ENCODE measurements at places on chromosomes 6 and 20.
A peak's percentile ranks its signal among the peaks of the same experiment; 100 is the strongest.

DNA sequence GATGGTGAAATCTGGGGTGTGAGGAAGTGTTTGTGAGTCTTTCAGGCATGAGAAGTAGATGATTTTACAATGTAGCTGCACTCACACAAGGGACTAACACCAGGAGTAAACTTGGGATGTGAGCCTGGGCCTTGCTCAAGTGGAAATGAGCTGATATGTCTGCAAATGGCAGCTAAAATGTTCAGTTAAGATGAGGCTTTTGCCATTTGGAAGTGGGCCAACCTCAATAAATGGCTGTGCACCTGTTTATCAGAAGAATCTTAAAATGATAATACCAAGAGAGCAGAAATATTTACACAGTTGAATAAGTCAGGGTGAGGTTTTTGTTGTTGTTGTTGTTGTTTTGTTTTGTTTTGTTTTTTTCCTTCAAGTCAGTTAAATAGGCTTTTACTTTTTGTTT, 25.7 kb upstream of the KLHL31 start:
- DNase-seq = no peak

DNA sequence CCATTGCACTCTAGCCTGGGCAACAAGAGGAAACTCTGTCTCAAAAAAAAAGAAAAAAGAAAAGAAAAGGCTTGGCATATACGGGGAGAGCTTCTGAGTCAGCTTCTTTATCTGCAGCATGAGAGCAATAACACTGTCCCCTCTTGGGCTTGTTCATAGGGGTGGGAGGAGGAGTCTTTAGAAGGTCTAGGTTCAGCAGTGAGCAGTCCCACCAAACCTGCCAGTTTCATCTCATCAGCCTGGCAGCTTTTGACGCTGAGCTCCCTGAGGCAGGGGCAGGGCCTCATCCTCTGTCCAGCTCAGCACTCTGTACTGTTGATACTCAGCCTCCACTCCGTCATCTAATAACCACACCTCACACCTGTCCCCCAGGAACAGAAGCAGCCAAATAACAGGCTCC, 5.6 kb upstream of the C6orf132 start:
- no peak for DNase-seq

DNA sequence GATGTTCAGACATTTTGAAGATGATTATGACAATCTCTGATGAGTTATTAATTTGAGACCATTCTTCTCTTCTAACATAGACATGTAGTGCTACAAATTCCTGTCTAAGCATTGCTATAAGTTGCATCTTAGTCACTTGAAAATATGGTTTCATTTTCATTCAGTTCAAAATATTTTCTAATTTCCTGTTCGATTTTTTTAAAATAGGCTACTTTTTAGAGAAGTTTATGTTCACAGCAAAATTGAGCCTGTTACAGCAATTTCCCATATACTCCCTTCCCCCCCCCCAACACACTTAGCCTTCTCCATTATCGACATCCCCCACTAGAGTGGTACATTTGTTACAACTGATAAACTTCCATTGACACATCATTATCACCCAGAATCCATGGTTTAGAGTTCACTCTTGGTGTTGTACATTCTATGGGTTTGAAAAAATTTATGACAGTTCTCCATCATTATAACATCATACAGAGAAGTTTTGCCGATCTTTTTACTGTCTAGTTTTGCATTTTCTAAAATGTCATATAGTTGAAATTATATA, 31.2 kb downstream of the PLAGL1 start:
- no peak for DNase-seq

- DNase-seq = no peak
Observed at GRCh38 chr6:32566957-32567356, 22.7 kb downstream of the HLA-DRB1 start.

DNA sequence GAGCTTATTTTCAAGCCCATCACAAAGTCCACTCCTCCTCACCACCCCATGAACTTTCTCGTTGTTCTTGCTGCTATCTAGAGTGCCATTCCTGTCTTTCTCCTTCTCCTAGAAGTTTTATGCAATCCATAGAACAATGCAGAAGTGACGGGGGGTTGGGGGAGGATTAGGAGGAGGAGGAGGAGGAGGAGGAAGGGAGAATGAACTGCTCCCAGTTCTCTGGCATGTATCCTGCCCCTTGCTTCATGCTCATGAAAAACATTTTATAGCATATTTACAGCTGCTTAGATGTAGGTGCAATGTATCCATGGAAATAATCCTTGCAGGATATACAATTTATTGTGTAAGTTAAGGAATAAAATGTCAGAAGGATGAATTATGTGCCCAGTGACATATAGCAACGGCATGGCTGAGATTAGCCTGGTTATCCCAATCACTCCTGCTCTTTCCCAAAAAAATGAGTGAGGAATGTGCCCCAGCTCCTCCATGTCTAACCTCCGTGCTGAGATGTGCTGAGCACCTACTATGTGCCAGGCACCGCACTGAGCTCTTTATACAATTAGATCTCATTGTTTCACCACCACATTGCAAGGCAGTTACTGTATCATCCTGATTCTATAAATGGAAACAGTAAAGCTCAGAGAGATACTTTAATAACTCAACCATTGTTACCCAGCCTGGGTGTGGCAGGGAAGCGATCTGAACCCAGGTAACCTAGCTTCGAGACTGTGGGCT, 41.6 kb upstream of the TFAP2C start:
- no peak for DNase-seq

GRCh38 chr6:71332012-71332411, 43.4 kb downstream of the OGFRL1 start:
- DNase-seq = no peak

DNA sequence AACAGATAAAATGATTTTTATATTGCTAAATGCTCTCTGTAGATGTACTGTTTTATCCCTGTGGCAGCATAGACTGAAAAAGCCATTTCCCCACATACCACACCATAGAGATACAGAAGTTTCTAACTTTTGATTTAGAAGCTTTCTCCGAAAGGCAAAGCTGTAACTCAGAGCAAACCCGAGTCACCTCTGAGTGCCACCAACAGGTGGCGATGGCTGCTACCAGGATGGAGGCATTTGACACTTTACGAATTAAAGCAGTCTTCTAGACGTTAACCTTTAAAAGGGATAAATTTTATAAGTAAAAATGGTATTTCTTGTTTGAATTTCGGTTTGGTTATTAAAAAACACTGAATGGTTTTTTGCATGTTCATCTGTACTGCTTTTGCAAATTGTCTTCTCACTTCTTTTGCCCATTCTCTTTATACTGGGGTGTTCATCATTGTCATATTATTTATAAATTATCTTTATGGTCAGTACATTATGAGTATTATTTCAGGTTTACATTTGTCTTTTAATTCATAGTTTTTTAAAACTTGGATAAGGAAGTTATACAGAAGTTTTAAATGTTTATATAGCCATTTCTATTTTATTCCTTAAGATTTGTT, 201.0 kb upstream of the CEP162 start:
- peak; percentile 35 for DNase-seq

DNA sequence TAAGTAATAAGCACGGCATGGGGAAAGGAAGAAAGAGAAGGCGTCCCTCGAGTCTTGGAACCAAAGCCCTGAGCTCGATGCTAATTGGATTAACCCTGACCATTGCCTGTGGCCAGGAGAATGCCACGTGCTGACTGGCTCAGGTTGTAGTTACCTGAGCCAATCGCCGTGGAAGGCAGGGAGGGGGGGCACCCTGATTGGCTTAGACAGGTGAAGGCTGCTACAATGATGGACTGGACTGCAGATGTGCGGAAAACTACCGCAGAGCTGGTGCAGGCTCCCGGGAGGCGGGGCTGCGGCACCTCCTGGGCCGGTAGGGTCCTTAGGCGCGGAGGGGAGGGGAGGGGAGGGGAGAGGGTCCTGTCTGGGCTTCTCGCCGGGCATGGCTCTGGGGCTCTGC, 121.3 kb downstream of the TFAP2C start:
- DNase-seq = no peak

- no peak for DNase-seq
Observed at GRCh38 chr6:47200536-47201334, 109.0 kb downstream of the TNFRSF21 start.

- no peak for DNase-seq
Observed at GRCh38 chr6:13472976-13473767, 14.2 kb downstream of the GFOD1 start.

DNA sequence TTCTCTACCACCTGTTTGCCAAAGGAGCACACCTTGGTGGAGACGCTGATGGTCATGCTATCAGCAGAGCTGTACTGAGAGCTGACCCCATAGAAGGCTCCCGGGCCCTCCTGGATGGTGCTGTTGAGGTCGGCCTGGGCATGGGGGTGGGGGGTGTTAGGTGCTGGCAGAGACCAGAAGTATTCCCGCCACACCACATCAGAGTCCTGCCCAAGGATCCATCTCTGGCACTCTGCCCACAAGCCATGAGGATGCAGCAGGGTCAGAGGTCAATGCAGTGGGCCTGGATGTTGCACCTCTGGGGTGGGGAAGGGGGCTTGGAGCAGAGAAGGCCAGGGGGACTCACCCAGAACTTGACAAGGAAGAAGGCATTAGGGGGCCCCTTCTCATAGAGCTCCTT, 7.4 kb downstream of the RPL10A start:
- DNase-seq = no peak

DNA sequence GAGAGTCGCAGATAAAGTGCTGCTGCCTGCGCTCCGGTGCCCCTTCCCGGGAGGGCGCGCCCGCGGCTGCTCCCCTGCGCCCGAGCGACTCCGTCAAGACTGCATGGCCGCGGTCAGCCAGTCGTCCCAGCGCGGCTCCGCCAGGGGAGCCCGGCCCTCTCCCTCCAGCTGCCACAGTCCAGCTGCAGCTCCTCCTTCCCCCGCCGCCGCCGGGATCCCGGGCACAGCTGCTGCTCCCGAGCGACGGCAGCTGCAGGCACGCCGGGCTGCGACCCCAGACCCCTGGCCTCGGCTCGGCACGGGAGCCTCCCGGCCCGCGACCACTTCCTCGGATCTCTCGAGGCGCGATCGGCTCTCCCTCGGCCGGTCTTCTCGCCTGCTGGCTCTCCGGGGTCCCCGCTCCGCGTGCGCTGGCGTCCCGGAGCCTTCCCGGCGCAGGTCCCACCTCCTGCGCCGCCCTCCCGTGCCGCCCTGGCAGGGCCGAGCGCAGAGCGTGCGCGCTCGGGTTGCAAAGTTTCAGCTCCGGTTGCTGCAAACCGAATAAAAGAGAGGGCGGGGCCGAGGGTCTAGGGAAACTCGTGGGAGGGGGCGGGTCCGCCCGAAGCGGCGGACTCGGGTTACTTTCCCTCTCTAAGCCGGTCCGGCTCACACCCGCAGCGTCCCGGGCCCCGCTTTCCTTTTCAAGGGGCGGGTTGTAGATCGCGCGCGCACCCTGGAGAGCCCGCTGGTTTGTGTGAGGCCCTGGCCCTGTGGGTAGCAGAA, at the start of gene CNKSR3:
Gene CNKSR3 (minus strand): TSS at position 542 of the 762 bp plus-strand sequence. CDS start 571 bp downstream, outside the sequence.
- peak; percentile 38 for DNase-seq

DNA sequence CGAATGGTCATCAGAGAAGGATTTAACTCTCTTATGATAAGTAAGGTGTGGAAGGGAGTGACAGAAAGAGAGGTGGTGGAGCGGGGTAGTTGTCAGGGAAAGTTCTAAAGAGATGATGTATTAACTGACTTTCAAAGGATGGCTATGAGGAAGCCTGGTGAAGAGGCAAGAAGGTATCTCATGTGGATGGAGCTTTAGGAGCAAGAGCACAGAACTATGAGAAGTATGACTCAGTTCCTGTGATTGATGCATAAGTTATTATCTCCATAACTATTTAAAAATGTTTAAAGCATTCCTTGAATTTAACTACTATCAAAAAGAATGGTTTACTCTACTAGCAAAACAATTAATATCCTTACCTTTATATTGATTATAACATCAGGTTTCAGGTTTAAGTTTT, 28.8 kb downstream of the AK9 start:
- no peak for DNase-seq

GRCh38 chr6:166516251-166516884, 70.1 kb downstream of the RAMACL start:
- no peak for DNase-seq

DNA sequence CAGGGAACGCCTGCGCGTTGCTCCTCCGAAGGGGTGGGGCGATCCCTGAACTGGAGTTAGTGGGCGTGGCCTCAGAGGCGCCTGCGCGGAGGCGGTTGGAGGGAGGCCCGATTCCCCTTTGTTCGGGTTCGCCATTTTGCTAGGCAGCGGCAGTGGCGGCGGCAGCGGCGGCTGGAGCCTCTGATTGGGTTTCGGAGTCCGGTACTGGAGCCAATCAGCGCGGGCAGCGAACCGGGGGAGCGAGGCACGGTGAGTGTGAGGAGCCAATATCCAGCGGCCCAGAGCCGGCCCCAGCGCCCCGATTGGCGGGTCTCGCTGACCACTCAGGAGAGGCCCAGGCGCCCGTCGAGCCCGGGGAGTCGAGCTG, at the start of gene NFYA:
Gene NFYA (plus strand): TSS at position 139 of the 367 bp plus-strand sequence. CDS start 6,116 bp downstream, outside the sequence.
- no peak for DNase-seq

GRCh38 chr6:110356778-110357177, 1.4 kb downstream of the METTL24 start:
- DNase-seq = no peak

GRCh38 chr6:153367021-153367420, 235.9 kb upstream of the RGS17 start:
- DNase-seq = no peak

DNA sequence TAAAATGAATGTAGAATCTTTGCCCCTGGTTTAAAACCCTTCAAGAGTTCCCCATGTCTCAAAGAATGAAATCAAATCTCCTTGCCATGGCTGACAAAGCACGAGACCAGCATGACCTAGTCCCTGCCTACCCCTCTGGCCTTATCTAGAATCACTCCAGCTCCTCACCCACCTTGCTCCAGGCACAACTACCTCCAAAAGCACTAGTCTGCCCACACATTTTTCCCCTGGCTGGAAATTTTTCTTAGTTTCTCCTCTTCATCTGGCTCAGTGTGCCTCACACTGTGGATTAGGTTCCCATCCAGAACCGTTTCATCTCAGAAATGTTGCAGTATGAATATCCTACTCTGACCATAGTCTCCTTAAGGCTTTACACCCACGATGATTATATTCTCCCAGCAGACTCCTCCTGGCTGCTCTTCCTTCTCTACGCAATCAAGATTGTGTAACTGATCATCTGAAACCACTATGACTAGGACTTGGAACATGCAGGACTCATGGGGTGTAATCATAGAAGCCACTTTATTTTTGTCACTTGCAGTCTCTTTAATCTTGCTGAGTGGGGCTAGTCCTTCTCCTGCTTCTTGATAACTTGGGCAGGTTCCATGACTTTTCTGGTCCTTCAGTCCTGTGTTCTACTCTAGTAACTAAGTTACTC, 7.8 kb upstream of the MRS2 start:
- DNase-seq = no peak

GRCh38 chr20:44884907-44885391, 556 bp upstream of the YWHAB start:
- DNase-seq = no peak

- DNase-seq = peak; percentile 50
Observed at GRCh38 chr6:35146453-35146852, 5.3 kb upstream of the TCP11 start.

DNA sequence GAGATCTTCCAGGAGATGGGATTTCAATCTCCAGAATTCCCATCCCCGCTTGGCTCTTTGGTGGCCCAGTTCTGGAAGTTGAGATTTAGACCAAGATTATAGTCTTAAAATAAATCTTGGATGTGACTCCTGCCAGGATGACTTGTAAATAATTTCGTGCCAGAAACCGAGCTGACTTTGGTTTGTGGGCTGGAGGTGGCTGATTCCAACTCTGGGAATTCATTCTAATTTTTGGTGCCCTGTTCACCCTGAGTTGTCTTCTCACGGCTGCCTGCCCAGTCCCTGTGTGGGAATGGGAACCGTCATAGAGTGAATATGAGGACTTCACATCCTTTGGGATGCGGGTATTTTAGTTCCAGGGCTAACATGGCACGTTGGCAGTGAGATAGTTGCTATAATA, 64.8 kb downstream of the JARID2 start:
- DNase-seq = no peak

- peak; percentile 24 for DNase-seq
Observed at GRCh38 chr6:70221025-70221714, 81.7 kb downstream of the COL9A1 start.

Data from activated CD4-positive, alpha-beta T cell treated with anti-CD3 and anti-CD28 coated beads, Interleukin-2, Interleukin-4, amounts not matched to agents 100 ng/mL and 50 ng/mL, durations not matched to agents 16 hours and 8 hours (primary cell).